Eye (tissue), 1 donor: ENCODE measurements at places on chromosomes 13 and 19.

DNA sequence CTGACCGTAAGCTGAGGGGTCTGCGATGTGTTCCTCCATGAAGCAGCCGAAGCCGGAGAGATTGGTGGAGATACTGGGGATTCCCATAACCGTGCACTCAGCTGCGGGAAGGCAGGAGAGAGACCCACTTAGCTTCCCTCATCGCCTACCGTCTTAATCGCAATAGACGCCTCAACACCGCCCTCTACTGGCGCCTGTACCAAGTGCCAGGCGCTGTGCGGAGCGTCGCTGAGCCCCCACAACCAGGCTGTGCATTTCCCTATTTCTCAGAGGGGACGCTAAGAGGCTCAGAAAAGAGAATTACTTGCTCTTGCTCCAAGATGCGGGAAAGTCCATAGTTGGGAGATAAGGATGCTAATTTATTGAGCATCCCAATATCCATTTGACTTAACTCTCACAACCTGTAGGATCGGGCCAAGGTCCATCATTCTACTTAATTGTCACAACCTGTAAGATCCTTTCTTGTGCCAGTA lies 5.8 kb downstream of the FTL start:
- DNase-seq: peak; percentile 96

GRCh38 chr13:89432997-89433396 lies 1761.8 kb downstream of the SLITRK5 start:
- DNase-seq: no peak

DNA sequence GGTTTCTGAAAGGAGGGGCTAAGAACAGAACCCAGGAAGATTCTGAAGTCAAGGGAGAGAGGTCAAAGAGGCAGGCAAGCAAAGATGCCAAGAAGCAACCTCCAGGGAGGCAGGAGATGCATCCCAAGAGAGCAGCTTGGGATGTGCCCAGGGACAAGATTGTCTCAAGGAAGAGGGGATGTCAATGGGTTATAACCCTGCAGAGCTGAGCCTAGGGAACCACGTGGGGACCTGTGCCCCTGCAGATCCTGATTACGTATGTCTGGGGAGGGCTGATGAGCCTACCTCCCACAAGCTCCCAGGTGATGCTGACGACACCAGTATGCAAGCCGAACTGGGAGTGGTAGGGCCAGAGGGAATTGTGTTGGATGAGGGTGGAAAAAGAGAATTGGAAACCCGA lies 70.9 kb upstream of the IRS2 start:
- DNase-seq: no peak

DNA sequence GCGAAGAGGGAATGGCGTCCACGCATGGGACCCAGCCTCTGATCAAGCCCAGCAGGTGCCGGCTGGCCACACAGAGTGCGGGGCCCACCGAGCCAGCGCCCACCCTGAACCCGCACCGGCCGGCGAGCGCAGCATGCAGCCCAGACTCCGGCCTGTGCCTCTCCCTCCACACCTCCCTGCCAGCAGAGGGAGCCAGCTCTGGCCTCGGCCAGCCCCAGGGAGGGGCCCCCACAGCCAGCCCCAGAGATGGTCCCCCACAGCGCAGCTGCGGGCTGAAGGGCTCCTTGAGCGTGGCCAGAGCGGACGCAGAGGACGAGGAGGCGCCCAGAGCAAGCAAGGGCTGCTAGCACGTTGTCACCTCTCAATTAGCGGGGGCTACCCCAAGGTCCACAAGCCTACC lies 904.5 kb downstream of the SLITRK6 start:
- DNase-seq: no peak

DNA sequence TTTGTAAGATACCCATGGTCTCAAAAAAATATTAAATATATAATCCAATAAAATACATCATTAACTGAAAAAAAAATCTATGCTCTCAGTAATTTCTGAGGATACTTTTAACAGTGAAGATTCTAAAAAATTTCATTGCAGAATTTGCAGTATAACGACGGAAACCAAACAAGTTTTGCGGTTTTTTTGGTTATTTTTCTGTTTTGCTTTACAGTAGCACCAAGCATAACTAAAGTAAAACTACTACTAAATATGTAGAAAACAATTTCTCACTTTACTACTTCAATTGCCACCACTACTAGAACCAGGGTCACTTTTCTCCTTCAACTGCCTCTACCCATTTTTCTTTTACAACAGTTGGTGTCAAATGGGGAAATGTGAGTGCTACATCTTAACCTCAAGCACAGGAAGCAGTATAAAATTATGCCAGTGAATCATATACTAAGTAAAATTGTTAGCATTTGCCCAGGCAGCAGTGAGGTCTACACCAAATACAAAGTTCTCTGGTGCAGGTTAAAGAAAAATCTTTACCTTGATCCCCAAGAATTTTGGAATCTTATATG lies 24.1 kb downstream of the MICU2 start:
- no peak for DNase-seq

- DNase-seq: no peak
These were observed 27.2 kb upstream of the FBL start for GRCh38 chr19:39873385-39873784.

DNA sequence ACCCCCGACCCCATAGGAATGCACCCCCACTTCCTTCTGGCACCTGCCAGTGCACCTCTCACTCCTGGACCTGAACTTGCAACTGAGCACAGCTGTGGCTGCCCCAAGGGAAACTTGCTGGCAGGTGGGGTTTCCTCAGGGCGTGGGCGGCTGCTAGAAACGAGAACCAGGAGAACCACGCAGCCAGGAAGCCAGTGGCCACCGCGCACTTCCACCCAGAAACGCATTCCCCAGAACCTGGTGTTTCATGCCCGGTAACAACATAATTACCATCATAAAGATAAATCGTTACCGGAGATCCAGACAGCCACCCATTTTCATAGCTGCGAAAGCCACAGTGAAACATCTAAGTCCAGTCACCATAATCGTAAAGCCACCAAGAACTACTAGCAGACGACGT lies 75.2 kb upstream of the C13orf46 start:
- DNase-seq: no peak

- peak; percentile 96 for DNase-seq
These were observed at the start of gene ZNF418 for GRCh38 chr19:57934820-57935665. Gene ZNF418, minus strand, starts transcription at chr19:57935402. Its CDS starts 1,580 bp downstream, at chr19:57933822.

- DNase-seq: no peak
These were observed 417.1 kb downstream of the PCDH17 start for GRCh38 chr13:58048670-58049069.

- peak; percentile 22 for DNase-seq
These were observed 115.1 kb upstream of the CACNA1A start for GRCh38 chr19:13621413-13621812.
